ENCODE measurements at places on chromosomes 3 and 15.

GRCh38 chr15:54029081-54029480, 50.8 kb downstream of the UNC13C start:
- DNase-seq, result no peak

- DNase-seq, result no peak
Observed at GRCh38 chr3:117719316-117719926, 1009.8 kb downstream of the TUSC7 start.

- no peak for DNase-seq
Observed at GRCh38 chr15:43429687-43430086, 58.8 kb downstream of the TUBGCP4 start.

DNA sequence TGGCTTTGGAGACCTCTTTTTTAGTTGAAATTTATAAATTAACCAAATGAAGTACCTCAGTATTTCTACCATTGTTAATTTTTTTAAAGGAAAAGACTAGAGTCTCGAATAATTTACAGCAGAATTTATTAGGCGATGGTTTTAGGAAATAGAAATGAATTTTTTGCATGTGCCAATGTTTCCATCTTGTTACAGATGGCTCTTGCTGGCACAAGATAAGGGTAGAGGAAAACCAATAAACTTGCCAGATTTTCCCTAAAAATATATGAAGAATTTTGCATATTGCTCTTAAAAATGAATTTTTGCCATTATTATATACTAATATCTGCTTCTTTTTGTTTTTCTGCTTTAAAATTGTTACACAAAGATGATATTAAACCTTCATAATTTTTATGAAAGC, 380.7 kb downstream of the NLGN1 start:
- no peak for DNase-seq

GRCh38 chr15:51971032-51971374, 575 bp downstream of the LEO1 start:
- DNase-seq, result no peak

DNA sequence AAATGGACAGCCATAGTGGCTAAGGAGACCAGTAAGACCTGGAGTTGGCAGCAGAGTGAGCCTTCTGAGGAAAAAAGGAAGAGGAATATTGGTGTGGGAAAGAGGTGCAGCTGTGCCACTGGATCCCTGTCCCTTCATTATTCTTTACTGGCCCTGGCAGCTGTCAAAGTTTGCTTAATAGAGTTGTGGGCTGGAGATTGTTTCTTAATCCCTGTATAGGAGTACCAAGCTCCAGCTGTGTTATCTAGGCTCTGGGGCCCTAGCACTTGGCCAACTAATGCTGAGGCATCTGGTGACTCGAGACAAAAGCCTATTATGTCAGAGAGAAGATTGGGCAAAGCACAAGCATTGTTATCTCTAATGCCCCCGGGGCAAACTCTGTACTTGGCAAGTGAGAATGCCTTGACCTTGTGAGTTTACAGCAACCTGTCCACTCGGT, 61.4 kb downstream of the ZNF609 start:
- no peak for DNase-seq

DNA sequence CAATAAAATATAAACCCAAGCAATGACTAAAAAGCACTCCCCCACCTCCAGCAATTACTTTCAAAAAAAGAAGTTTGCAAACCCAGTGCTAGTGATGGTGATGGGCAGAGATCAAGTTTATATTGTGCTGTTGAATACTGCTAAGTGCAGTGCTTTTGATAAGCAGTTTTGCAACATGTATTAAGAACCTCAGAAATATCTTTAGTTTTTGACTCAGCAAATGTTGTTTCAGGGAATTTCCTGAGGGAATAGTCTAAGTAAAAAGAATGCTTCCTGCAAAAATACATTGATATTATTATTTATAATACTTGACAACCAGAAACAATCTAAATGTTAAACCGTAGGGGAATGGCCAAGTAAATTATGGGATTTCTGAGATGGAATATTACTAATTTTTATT, 69.3 kb downstream of the ADAMTSL3 start:
- no peak for DNase-seq

DNA sequence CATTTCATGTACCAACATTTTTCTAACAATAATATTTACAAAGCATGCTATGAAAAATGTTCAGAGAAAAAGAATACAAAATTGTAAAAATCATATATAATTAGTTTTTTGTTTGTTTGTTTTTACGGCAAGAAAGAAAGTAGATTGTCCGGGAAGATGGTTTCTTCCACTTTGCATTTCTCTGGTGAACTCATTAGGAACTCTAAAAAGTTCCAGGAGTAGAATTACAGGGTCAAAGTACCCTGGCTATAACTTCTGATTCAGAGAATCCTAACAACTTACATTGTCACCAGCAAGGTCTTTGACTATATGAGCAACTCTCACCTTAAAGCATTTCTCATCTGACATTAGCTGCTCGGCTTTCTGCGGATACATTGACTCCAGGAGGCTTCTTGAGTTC, 196.7 kb downstream of the PDE8A start:
- DNase-seq, result no peak

DNA sequence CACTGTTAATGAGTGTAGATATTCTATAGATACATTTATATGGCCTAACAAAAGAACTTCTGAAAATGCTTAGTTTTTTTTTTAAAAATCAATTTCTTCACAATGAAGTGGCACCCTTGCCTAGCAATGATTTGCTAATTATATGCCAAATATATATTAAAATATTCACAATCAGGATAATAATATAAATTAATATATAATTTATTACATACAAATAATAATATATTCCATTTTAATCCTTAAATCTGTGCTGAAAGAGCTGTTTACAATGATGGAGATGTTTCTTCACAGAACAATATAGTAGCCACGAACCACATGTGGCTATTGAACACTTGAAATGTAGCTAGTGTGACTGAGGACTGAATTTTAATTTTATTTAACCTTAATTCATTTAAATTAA, 648.4 kb upstream of the GBE1 start:
- DNase-seq, result no peak
